NCI-H460 (cell line): ENCODE measurements at places on chromosomes 4 and X.

DNA sequence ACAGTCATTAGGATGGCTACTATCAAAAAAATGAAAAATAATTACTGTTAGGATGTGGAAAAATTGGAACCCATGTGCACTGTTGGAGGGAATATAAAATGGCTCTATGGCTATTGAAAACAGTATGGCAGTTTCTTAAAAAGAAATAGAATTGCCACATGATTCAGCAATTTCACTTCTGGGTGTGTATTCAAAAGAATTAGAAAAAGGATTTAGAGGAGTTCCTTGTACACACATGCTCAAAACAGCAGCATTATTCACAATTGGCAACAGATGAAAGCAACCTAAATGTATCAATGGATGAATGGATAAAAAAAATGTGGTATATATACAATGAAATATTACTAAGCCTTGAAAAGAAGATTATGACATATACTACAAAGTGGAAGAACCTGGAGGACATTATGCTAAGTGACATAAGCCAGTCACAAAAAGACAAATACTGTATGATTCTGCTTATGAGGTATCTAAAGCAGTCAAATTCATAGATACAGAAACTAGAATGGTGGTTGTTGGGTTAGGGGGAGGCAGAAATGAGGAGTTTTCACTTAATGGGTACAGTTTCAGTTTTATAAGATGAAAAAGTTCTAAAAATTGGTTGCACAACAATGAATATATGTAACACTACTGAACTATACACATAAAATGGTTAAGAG lies 123.2 kb downstream of the ELOVL6 start:
- no peak for DNase-seq

DNA sequence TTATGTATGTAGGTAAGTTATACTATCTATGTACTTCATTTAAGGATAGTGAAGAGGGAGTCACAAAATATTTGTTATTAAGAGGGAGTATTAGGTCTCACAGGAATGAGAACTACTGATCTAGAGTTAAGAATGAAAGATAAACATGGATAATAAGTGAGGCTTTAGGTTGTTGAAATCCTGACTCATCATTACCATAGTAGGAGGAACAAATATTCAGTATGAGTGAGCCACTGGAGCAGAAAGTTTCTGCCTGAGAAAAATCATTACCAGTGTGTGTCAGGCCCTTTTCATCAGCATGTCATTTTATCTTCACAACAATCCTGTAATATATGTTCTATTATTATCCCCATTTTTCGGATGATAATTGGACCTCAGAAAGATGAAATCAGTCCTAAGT lies 27.2 kb upstream of the IGSF1 start:
- DNase-seq: no peak

DNA sequence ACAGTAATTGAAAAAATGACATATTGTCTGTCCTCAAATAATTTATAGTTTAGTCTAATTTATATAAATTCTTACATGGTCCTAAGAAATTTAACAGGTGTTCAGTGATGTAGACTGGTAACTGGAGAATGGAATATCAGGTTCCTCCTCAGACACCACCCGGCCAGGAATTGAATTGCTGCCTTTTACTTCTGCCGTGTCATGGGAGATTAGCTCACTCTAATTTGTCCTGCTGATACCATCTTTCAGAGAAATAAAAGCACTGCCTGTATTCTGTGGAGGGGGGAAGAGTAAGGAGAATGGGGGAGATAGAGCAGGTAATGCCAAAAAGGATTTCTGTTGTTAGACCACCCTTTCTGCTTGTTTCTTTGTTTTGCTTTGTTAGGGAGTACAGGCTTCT lies 125.2 kb upstream of the KLHL4 start:
- DNase-seq: no peak

- no peak for DNase-seq
Measured at GRCh38 chrX:69236641-69237040, 71.4 kb upstream of the PJA1 start.

- DNase-seq: no peak
Measured at GRCh38 chr4:147363514-147363913, 117.4 kb upstream of the EDNRA start.

DNA sequence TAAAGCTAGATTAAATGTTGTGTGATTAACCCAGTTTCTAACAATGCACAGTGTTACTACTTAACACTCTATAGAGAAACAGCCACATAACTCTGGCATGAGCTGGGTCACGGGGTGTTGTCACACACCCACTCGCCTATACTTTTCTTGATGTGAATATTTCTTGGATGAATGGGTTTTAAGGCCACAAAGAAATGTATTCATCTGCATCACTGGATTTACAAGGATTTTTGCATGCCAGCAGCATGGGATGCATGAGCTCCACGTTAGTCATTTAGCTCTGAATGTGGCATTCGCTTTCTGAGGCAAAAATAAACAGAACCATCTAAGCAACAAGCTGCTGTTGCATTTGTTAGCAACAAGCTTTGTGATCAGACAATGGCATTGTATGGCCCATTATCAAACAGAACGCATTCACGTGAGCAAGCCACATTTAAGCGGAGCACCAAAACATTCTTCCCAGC lies 89.7 kb downstream of the LRP2BP start:
- peak; percentile 75 for DNase-seq

DNA sequence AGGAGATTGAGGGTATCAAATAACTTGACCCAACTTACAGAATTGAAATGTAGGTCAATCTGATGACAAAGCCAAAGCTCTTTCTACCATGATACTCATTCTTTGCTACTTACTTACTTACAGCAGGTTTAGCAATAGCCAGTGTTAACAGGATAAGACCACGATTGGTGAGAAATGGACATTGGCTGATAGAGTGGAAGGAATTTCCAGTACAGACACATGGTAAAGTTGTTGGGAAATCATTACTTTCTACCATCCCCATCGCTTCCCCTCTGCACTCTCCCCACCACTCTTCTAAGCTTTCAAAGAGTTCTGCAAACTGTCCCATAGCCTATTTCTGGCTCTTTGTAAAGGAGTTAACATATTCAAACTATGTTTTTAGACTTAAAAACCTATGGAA lies 119.7 kb downstream of the CHRNA9 start:
- no peak for DNase-seq

- DNase-seq: no peak
Measured at GRCh38 chrX:31652650-31653049, 580.8 kb upstream of the FTHL17 start.

GRCh38 chr4:188781655-188782054 lies 642.4 kb downstream of the TRIML1 start:
- peak; percentile 7 for DNase-seq

- peak; percentile 38 for DNase-seq
Measured at GRCh38 chr4:78612398-78613178, 61.0 kb downstream of the ANXA3 start.

DNA sequence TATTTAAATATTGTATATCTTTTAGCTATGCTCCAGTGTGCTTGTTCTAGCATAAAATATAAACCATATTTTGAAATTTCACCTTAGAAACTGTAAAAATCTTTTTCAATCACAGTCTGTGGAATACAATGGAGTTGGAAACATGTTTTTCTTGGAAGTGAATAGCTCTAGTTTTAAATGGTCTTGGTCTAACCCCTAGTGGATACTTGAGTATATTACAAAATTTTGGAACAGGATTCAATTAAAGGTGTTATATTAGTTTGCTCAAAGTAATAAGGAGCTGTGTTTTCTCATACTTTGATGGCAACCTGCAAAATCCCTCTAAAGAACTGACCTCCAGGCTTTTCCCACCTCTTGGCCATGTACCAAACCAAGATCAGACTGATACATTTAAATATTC lies 48.2 kb downstream of the STK26 start:
- DNase-seq: peak; percentile 14

DNA sequence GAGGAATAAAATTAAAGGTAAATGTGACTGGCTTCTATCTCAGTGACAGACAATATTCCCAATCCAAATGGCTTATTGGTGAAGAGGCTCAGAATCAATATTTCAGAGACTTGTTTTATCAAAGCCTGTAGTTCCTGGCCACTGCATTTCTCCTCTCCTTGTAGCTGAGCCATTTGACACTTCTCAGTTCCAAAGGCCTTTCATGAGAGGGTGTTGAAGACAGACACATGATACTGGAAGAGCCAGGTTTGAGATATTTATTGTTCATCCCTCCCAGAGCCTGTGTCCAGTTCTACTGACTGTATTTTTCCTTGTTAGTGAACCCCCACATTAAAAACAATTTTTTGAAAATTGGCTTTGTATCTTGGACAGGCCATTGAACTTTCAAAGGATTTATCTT lies 12.9 kb upstream of the INPP4B start:
- no peak for DNase-seq

DNA sequence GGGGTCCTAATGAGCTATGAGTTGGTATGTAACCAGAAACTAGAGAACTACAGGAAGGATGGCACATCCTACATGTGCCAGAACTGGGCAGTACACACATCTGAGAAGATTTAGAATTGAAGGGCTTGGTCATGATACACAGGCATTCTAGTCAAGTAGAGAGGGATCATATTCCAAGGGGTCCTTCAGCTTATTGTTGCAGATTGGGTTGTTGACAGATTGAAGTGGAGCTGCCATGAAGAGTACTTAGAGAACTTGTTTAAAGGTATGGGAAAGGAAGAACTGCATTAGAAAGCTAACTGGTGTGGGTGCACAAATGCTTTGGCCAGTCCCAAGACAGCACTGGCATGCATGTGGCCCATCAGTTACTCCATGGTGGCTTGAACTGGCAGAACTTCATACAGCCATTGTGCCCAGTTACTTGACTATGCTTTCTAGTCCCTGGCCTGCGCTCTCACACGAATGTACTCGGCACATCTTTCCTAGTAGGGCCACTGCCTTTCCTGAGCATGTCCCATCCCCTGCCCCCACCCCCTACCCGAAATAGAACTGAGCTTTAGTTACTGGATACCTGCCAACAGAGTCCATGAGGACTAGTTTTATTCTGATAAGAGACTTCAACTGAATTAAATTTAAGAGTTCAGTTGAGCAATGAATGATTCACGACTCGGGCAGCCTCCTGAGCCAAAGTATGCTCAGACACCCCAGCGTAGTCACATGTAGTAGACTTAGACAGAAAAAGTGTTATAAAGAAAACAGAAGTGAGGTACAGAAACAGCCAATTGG lies 64.0 kb downstream of the CCNG2 start:
- no peak for DNase-seq

DNA sequence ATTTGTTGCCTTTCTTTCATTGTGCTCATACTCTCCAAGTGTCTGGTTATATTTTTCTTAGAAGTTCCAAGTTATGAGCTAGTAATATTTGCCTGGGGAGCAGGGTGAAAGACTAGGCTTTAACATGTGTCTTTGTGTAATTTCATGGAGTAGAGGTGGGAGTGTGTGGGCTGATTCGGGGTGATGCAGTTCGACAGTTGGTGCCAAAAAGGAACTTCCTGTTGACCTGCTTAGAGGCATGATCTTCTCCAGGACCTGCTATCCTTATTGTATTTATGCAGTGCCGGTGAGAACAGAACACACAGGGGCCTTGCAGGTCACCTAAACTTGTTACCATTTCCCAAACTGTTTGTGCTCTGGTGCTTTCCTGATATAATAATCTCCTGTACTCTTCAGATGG lies 21.2 kb downstream of the USP53 start:
- no peak for DNase-seq

- no peak for DNase-seq
Measured at GRCh38 chrX:3462166-3462508, 115.7 kb upstream of the MXRA5 start.

DNA sequence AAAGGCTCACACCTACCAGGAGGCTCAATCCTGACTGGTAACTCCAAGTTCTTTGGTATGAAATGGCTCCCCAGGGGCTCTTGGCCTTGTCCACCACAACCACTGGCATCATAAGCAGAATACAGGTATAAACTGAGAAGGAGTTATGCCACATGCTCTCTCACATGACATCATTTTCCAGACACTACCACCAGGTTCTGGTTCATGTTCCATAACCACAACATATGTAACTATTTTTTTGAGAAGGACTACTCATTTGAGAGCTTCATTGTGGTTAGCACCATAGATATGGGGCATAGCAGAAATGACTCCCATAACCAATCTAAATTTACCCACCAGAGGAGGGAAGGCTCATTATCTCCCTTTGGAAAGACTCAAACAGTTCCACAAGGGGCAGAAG lies 19.6 kb downstream of the PRDM5 start:
- DNase-seq: no peak

DNA sequence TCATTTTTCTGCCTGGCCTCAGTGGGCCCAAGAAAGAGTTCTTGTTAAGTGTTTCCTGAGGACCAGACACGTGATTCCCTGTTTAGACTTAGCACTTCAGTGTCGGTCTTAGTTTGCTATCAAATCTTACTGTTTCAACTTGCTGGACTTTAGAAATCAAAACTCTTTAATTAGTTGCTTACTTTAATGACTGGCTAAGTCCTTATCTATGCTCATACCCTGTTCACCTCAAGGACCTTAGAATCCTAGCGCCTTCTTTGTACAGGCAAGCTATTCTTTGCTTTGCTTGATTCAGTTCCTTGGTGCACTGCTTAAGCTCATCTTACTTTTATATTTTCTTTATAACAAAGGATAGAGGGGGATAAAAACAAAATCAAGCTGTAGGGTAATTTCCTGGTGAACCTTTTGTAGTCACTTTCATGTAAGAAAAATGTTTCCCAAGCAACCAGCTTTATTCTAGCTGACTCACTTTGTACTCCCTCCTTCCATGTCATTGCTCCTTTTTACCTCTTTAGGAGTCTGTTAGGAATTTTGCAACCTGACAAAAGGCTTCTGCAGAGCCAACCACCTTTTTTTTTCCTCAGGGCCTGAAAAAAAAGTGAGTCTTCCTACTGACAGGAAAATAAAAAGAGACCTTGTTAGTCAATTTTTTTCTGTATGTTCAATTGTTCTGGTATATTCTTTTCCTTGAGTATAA lies 14.7 kb downstream of the WDR44 start:
- DNase-seq: no peak

DNA sequence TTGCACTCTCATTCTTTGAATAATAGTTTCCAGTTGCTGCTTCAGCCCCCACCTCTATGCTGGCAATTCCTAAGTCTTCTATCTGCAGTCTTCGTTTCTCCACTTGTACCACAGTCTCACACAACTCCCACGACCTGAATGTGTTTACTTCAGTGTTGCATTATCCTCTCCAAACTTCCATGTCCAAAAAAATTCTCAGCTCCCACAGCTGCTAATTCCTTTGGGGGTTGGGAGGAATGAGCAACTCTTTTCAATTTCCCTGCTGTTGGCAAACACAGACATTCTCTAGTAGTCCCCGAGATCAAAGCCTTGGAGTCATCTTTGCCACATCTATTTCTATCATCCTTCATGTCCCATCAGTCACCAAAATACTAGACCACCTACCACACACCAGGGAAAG lies 14.4 kb upstream of the CDS1 start:
- no peak for DNase-seq

DNA sequence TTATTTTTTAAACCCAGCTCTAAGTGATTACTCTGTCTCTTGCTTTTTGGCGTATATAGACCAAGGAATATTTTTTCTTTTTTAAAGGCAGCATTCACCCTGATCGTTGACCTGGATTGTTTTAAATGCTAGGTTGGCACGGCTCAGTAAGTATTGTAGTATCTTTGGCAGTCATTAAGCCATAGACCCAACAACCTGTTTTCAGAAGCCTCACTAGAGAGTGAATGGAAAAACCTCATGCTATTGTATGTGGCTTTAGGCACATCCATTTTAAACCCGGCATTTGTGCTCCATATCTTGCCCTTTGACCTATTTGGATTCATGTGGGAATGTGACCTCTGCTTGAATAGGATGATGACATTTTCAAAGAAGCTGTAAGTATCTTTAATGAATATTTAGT lies 183.9 kb downstream of the SNCA start:
- DNase-seq: no peak

- DNase-seq: no peak
Measured at GRCh38 chr4:1802720-1803522, 9.8 kb downstream of the FGFR3 start.
